ENCODE measurements at places on chromosomes 5 and 9.
A peak's percentile ranks its signal among the peaks of the same experiment; 100 is the strongest.

- DNase-seq = no peak
These were observed 143.9 kb upstream of the FBN2 start for GRCh38 chr5:128681764-128682592.

DNA sequence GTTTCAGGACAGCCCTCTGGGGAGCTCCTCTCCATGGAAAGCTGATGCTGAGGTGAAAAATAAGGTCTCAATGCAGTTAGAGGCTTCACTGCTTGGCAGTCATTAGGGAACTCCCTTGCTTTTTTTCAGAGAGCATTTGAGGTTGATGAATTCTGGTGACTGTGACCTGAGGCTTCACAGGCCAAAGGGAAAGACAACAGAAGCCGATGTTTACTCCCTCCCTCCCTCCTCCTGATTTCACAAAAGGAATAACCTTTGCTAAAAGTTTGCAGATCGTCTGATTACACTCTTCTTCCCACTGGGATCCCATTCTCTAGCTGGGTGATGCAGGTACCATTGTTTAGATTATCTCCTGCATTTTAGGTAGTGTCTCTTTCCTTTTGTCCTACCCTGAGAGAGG, 329.4 kb downstream of the KIF4B start:
- DNase-seq = no peak

GRCh38 chr5:150288791-150289190, 782 bp downstream of the CAMK2A start:
- no peak for DNase-seq

DNA sequence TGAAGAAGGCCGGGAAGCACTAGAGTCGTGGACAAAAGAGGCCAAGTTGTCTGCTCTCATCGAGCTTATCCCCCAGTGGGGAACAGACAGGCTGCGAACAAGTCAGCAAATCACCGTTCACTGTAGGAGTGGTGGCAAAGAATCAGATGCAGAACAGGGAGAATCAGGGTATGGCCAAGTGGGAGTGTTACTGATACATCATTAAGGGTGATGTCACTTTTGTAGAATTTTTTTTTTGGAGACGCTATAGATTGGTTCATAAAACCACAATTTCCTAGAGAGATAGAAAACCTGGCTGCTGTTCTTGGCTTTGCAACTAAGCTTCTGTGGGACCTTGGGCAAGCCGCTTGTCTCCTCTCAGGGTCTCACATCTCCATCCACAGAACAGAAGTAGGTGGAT, 21.3 kb downstream of the SPRY4 start:
- DNase-seq = no peak

- DNase-seq = no peak
These were observed 101.7 kb downstream of the RANBP17 start for GRCh38 chr5:170963521-170963920.

DNA sequence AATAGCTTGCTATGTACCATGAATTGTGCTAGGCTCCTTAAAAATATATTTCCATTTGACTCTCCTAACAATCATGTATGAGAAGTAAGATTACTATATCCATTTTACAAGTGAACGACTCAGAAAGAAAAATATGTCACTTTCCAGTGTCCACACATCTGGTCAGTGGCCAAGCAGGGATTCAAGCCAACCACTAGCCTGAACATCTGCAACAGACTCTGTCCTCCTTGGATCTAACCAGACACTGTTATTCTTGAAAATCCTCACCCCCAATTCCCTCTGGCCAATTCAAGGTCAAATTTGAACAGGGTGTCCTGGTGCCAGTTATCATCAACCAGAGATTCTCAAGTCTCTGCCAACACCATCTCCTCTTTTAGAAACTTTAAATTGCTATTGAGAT, 344.1 kb upstream of the WWC1 start:
- DNase-seq = no peak

DNA sequence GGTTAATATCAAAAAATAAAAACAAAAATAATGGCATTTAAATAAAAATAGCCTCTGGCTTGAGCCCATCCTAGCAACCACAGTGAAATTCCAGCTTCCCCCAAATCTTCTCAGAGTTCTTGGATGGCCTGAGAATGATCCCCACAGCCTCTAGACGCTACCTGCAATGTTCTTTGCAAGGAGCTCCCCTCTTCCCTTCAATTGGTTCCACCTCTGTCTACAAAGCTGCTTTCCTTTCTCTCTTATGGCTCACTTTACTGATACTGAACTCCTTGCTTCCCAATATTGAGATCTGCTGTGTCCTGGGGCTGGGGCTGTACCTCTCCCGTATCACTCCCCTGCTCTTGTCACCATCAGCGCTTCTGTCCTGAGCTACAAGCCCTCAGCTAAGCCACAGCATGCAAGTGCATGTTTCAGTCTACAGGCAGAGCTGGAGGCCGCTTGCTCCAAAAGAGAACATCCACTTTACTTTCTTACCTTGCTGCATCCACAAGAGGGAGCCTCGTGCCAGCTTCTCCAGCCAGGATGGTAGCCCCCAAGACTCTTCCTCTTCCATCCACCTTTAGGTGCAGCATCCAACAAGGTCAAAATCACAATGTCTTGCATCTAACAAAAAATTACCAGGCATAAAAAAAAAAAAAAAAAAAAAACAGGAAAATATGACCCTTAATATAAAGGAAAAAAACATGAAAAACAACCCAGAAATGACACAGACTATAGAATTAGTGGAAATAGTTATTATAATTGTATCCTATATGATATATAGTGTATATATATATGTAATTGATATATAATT, 57.4 kb upstream of the PRSS3 start:
- DNase-seq = peak; percentile 79

DNA sequence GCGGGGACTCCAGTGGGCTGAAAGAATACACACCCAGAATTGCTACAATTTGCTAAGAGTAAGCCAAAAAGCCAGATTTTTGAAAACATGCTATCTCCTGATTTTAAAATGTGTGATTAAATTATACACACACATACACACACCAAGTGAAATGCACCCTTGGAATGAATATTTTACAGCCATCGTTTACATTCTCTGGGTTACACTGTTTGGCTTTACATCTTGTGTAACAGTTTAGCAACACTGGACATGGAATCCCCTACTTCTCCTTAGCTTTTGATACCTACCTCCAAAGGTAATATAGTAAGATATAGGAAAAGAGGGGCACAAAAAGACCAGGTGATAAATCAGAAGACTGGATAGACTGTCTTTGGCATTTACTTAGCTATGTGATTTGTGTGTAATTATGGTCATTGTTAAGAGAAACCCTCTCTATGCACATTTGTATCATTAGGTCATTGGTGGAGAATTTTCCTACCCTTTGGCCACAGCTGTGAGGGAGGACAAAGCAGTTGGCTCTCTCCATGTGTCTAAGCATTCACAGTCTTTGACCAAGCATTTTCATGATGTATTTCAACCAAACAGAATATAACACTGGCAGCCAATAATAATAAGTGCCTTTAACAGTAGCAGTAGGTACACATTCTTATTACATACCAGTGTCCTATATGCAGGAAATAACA, 7.6 kb downstream of the SVEP1 start:
- DNase-seq = no peak

DNA sequence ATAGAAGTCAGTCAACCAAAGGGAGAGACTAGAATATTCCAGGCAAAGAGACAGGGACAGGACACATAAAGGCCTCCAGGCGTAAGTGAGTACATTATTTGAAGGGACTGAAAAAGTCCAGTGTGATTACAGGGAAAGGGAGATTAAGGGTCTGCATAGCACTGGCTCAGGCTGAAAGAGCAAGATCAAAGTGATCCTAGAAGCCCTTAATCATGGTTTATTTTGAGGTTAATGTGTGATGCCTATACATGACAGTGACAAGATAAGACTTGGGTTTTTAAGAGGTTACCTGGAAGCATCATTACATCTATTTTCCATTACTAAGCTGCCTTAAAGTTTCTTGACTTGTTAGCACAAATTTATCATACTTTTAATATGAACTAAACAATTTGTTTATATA, 25.8 kb downstream of the LMBRD2 start:
- DNase-seq = peak; percentile 27

DNA sequence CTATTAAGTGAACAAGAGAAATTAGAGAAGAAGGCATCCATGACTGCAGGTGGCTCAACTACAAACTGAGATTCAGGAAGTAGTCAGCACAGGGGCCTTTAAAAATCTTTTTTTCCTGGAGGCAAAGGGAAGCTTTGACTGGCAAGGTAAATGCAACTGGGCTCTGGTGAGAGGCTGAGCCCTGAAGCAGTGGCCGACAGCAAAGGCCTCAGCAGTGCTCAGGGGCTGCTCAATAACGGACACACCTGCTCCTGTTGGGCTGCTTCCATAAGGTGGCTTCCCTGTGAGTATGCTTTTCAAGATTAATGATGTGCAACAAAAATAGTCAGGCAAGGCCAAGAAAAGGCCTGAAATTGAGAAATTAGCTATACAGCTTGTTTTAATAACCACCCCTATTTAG, 134.2 kb upstream of the RGMB start:
- DNase-seq = no peak

GRCh38 chr9:137545123-137545522, 5.1 kb downstream of the PNPLA7 start:
- DNase-seq = no peak

DNA sequence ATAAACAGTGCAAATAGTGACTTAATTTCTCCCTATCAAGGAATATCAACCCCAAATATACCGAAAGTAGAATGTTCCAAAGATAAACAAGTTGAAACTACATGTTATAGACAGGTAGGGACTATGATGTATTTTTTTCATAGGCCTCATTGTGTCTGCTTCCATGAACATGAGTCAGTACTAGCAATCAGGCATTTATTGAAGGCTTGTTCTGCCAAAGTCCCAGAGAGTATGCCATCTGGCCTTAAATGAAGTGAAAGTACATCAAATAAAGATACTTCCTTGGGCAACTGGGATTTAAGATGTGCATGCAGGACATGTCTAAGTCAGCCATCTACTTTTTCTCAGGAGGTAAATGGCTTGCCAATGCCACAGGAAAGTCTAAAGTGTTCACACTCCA, 6.5 kb downstream of the GHR start:
- no peak for DNase-seq

GRCh38 chr9:27145143-27145542, 36.1 kb downstream of the TEK start:
- no peak for DNase-seq

DNA sequence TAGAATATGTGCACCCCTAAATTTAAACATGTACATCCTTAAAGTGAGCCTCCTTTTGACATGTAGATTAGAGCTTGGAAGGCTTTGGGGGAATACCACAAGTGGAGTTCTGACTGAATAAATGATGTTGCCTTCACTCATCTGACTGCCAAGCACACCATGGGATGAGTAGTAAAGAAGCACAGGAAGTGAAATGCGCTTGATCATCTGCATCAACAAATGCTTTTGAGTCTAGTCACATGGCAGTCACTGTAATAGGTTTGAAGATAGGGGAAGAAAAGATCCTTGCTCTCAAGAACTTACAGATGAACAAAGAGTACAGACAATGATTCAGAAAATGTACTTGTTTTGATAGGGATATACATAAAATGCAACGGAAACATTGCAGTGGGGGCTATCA, 62.0 kb upstream of the STARD4 start:
- DNase-seq = no peak

GRCh38 chr5:15513911-15514310, 13.9 kb downstream of the FBXL7 start:
- no peak for DNase-seq

GRCh38 chr9:79013715-79014610, 557.8 kb upstream of the TLE4 start:
- DNase-seq = no peak

GRCh38 chr5:150309101-150309885, 6.6 kb upstream of the ARSI start:
- peak; percentile 76 for DNase-seq

DNA sequence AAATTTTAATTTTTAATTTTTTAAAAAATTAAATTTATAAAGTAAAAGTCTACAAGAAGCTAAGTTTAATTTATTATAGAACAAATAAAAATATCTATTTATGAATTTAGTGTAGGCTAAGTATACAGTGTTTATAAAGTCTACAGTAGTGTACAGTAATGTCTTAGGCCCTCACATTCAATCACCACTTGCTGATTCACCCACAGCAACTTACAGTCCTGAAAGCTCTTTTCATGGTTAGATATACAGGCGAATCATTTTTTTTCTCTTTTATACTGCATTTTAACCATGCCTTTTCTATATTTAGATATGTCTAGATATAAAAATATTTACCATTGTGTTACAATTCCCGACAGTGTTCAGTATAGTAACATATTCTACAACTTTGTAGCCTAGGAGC, 55.9 kb downstream of the PCSK1 start:
- DNase-seq = no peak
